ENCODE measurements at places on chromosomes 16 and 17.

GRCh38 chr17:71117466-71117865, 948.1 kb downstream of the KCNJ2 start:
- H3K27me3 ChIP-seq: no peaks in the 10 kb centered on the region
- no peak for DNase-seq
- no peak overlapping the region for H3K4me3 ChIP-seq
- H3K27ac ChIP-seq: no peak overlapping the region
- no peaks in the 10 kb centered on the region for H3K36me3 ChIP-seq

DNA sequence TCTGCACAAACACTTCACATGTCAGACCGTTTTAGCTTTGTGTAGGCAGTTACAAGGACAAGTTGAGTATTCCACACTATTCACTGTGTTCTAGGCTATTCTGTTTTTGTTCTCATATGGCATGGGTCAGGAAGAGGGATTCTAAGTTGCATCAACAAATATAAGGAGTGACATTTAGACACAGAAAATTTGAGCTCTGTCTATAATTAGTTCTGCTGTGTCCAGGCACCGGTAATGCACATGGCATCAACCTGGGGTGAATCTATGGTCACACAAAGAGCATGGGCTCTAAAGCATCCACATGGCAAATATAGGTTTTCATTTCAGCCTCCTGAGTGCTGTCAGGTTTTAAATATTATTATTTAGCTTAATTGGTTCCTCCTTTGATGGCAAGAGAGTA, 130.4 kb upstream of the PMFBP1 start:
- H3K4me3 ChIP-seq: no peak overlapping the region
- H3K36me3 ChIP-seq: peaks cover 13% of the 10 kb centered on the region
- no peaks in the 10 kb centered on the region for H3K4me1 ChIP-seq
- H3K27ac ChIP-seq: no peak overlapping the region
- no peak for DNase-seq
- H3K27me3 ChIP-seq: no peaks in the 10 kb centered on the region

- peaks cover 17% of the 10 kb centered on the region for H3K27me3 ChIP-seq
- H3K4me3 ChIP-seq: no peak overlapping the region
- no peak for DNase-seq
- H3K36me3 ChIP-seq: no peaks in the 10 kb centered on the region
These were observed 115.1 kb upstream of the CCL2 start for GRCh38 chr17:34140006-34140405.

GRCh38 chr17:18860161-18860972, 2.4 kb downstream of the PRPSAP2 start:
- H3K27me3 ChIP-seq: no peaks in the 10 kb centered on the region
- no peak for DNase-seq
- H3K36me3 ChIP-seq: peaks cover 16% of the 10 kb centered on the region
- peak overlapping the region; percentile 53 for H3K4me3 ChIP-seq
- H3K27ac ChIP-seq: peak overlapping the region; percentile 69
